ENCODE measurements at places on chromosomes 7 and 10.

- no peak for DNase-seq
Measured at GRCh38 chr10:106956216-106956915, 208.1 kb downstream of the SORCS1 start.

DNA sequence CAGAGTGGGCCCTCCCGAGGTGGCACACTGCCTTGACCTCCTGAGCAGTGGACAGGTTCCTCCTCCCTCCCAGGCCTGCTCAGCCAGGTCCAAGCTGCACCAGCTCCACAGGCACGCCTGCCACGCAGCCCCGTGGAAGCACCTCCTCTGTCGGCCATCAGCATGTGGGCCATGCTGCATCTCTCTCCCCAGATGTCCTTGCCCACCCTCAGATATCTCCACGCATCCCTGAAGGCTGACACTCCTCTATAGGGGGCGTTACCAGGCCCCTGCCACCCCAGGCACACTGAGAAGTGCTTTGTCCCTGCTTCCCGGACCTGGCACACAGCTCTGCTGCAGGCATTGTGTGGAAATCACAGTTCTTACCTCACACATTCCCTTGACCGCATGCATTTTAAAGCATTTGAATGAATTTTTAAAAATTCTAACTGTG lies 598.5 kb downstream of the SDK1 start:
- no peak for DNase-seq

DNA sequence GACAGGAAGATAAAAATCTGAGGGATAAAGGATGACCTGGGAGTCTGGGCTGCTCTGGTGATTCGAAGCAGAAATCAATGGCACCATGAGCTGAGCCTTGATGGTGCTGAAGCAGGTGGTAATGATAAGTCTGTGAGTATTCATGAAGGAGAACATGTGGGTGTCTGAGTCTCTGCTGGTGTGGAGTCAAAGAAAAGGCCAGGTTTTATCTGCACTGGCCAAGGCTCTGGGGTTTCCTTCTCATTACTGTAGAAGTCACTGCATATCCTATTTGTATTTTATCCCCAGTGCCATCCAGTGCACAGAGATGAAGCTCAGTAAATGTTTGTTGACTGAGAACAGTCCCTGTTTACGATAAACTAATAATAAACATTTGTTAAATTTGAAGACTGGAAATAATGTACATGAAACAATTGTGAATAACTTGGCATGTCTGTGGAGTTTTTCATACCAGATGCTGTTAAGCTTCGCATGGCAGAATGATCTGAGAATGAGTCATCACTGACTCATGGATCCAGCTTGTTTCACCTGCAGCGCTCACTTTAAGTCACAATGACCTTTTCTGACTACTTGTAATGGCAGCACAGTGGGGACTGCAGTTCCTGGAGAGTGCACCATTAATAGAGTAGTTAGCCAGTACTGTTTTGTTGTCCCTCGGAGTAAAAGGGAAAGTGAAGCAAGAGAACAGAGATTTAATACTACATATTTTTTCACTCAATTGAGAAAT lies 538.5 kb downstream of the HTR7 start:
- no peak for DNase-seq

- DNase-seq = no peak
Measured at GRCh38 chr7:3105856-3106255, 62.2 kb upstream of the CARD11 start.

GRCh38 chr7:50415844-50416364 lies 34.2 kb downstream of the FIGNL1 start:
- DNase-seq = no peak

- no peak for DNase-seq
Measured at GRCh38 chr7:121510302-121510701, 114.2 kb upstream of the FAM3C start.

DNA sequence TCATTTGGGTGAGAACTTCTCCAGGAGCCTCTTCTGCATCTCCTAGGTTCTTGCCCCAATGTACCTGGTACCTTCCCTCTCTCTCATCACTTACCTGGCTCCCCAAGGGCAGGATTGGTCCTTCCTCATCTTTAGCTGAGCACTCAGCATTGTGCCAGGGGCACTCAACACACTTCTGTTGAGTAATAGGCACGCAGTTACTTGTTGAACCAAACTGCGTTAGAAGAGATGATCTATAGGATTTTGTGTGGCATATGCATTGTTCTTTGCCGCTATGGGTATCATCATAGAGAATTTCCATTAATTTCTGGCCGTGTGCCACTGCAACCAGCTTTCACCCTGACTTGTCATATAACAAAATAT lies 16.4 kb downstream of the TBXAS1 start:
- no peak for DNase-seq

DNA sequence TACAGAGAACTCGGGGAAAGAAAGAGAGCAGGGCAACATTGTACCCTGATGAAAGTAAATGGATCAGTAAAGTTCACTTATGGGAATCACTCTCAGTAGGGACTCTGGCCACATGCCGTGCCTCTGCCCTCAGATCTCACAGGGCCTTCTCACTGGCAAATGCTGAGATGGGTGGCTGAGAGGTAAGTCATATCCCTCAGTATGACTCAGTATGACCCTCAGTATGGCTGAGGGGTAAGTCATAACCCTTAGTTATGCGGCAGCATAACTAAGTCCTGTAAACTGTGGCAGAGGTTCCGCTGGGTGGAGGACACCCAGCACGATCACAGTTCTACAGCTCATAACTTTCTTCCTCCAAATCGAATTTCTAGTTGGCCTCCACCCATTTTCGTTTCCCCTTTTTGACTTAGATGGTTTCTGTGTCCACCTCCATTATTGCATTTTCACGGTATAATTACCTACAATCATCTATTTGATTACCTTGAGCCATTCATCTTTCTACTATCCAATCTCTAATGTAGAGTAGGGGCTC lies 26.5 kb upstream of the WNT16 start:
- no peak for DNase-seq

GRCh38 chr10:116771101-116771958 lies 29.0 kb upstream of the HSPA12A start:
- no peak for DNase-seq

GRCh38 chr10:96910488-96911395 lies 78.6 kb downstream of the LCOR start:
- no peak for DNase-seq

GRCh38 chr10:95767884-95768556 lies 12.1 kb downstream of the ENTPD1 start:
- DNase-seq = no peak

DNA sequence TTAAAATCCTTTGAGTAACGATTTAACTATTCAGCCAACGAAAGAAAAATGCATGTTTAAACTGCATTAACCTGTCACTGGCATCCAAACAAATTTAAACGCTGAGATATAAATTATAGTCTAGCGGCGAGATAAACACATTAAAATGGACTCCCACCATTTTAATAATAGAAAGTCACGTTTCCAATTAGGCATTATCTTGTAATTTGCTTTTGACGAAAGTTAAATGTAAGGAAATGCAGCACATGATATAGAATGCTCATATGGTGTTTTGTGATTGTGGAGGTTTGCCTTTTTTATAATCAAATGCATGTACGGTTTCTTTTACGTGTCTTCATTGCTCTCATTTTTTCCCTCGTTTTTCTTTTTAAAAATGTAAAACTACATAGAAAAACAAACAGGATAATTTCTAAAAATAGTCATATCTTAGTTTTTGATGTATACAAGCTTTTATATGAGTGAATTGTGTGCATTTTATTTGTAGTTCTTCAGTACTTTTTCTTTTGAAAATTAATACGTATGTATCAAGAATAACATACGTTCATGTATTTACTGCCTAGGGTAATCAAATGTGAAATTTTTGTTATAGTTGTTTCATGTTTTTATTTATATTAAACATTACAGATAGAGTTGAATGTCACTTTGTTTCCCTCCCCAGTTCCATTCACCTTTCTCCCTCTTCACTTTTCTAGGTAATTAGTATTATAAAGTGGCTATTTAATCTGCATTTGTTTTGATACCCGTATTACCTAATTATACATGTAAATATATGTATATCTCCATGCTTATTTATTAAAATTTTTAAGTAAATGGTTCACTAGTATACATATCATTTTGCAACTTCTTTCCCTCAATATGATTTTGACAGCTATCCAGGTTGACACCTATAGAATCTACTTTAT lies 1.1 kb upstream of the KLF14 start:
- no peak for DNase-seq

- DNase-seq = no peak
Measured at GRCh38 chr7:121342631-121343030, 13.8 kb downstream of the WNT16 start.

- DNase-seq = no peak
Measured at GRCh38 chr7:29290829-29291228, 96.3 kb downstream of the CHN2 start.

GRCh38 chr10:69912589-69912988 lies 110.9 kb downstream of the COL13A1 start:
- no peak for DNase-seq

GRCh38 chr10:55470840-55471239 lies 669.8 kb upstream of the PCDH15 start:
- no peak for DNase-seq

DNA sequence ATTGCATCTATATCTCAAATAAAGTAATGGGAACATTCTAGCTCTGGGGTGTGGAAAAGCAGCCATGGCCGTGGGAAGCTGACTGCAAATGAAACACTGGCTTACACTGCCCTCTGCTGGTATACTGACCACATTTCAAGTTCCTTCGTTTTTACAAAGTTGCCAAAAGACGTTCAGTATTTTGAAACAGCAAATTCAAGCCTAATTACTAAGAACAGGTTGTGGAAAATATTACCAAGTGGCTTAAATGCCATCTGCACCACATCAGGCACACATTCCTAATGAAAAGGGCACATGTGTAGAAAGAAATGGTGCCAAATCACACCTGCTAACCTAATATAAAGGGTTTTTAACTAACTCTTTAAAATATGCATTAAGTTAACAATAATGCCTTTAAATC lies 83.9 kb downstream of the JAZF1 start:
- no peak for DNase-seq

- DNase-seq = no peak
Measured at GRCh38 chr7:22564511-22565045, 64.6 kb upstream of the STEAP1B start.

- DNase-seq = no peak
Measured at GRCh38 chr7:17038783-17039170, 157.0 kb upstream of the AGR3 start.

DNA sequence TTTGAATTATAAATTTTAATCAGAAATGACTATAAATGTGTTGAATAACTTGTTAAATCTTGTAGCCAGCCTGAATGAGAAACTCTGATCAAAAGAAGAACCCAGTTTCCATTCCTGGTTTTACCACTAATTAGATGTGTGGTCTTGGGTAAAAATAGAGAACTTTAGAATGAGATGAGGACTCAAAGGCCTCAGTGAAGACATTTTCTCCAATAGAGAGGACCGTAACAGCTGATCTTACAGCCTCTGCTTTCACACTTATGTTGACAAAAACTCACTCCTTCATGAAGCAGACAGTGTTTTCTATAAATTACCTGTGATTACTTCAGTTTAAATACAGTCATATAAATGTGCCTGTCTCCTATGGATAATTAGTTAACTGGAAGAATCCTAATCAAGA lies 200.1 kb upstream of the MEOX2 start:
- DNase-seq = no peak

- no peak for DNase-seq
Measured at GRCh38 chr10:35693800-35694199, 51.7 kb upstream of the FZD8 start.
